Stimulated activated CD8-positive, alpha-beta memory T cell treated with anti-CD3 and anti-CD28 coated beads, Interleukin-4, amount 100 ng/mL, for 1 hour (primary cell): ENCODE measurements at places on chromosomes 2 and 18.

- DNase-seq = no peak
Measured at GRCh38 chr2:23516520-23517256, 131.7 kb downstream of the KLHL29 start.

GRCh38 chr2:16304876-16305590 is 360.6 kb downstream of the CYRIA start:
- DNase-seq = no peak

DNA sequence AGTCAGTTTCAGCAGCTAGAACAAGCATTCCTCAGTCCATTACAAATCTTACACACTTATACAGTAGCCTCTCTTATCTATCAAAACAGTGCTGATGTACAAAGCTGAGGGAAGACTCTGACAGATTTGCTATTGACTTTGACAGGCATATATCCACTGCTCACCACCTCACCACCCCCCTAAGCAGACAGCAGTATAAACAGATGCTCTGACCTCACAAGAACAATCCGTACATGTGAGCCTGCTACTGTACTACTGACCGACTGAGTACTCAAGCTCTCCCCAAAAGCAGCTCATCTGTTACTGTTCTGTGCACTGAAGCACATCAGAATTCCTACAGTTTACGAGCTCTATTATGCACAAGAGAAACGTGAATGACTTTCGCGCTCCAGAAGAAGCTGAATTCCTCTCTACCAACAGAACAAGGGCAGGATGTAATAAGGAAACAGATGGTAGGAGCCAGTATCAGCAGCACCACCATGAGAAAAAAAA is 95.6 kb upstream of the PDE1A start:
- no peak for DNase-seq

GRCh38 chr2:98387478-98387877 is 41.2 kb downstream of the CNGA3 start:
- DNase-seq = no peak

GRCh38 chr2:158006961-158007719 is 94.5 kb upstream of the UPP2 start:
- no peak for DNase-seq
